ENCODE measurements at places on chromosomes 4 and X.

DNA sequence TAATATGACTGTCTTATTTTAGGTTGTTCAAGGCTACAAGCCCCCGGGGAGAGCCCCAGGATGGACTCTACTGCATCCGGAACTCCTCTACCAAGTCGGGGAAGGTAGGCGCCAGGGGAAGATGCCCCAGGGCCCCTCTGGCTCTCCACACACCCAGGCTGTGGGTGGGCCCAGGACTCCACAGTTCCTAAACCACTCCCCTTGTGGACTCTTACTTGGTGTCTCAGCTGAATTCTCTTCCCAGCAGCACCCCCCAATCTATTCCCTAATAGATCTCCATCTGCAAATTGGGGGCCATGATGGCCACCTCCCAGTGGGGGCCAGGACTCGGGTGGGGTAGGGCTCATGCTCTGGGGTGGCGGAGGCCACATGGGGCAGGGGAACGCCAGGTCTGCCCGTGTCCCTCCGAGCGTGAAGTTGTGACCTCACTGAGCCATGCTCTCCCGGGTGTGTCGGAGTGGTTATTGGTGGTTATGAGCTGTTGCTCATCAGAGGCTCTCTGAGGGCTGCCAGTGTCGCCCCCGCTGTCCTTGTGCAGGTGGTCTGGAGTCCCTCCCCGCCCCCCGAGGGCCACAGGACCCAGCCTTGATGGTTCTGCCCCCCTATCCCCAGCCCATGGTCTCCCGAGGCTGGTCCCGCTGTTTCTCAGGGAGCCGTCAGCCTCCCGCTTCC, 11.2 kb upstream of the ADD1 start:
- no peak for DNase-seq

- DNase-seq, result no peak
Measured at GRCh38 chr4:142402156-142402555, 443.9 kb downstream of the INPP4B start.

GRCh38 chrX:150185766-150186165, 177.4 kb upstream of the MAMLD1 start:
- no peak for DNase-seq

GRCh38 chrX:117570160-117570559, 546.5 kb downstream of the KLHL13 start:
- DNase-seq, result no peak

DNA sequence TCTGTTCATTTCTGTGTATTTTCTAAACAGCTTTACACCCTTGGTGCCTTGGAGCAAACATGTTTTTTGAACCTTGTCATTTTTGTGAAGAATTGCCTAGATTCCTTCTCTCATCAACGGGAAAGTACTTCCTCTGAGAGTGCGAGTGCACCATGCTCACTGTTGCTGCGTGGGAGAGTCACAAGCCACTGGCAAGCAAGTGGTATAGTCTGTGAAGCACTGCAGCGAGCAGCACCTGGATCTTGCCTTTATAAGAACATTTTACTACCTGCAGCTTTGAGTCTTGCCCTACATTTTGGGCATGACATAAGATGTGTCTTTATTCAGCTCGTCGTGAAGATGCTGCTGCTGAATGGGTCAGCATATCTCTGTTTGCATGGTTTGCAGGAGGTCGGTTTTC, 44.9 kb downstream of the HADH start:
- DNase-seq, result no peak

DNA sequence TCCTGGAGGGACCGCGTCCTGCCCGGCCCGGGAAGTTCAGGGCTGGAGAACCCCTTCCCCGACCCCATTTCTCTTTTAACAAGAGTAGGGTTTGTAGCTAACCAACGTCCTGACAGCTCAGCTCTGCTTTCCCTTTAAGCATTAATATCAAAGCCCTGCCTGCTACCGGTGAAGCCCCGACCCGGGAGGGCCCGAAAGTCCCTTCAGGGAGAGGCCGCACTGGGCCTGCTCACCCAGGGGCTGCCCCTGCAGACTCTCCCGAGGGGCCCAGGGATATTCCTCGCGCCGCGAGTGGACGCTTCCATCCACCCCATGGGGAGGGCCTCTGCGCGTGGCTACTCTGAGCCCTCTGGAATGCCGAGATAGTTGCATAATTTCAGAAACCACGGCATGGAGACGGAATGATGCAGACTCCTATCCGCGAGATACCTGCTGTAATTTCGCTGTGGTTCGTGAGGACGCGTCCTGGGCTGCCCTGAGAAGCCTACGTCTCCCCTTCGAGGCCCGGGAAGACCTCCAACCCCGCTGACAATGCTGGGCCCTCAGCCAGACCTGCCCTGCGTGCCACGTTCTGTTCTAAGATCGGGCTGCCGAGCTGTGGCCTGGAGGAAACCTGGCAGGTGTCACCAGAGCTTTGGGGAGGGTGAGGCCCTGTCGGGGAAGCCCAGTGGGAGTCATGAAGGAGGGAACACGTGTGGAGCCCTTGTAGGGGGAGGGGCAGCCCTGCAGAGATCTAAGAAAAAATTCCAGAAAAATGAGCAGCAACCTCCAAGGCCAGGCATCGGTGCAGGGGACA, 999 bp upstream of the CTBP1 start:
- no peak for DNase-seq

DNA sequence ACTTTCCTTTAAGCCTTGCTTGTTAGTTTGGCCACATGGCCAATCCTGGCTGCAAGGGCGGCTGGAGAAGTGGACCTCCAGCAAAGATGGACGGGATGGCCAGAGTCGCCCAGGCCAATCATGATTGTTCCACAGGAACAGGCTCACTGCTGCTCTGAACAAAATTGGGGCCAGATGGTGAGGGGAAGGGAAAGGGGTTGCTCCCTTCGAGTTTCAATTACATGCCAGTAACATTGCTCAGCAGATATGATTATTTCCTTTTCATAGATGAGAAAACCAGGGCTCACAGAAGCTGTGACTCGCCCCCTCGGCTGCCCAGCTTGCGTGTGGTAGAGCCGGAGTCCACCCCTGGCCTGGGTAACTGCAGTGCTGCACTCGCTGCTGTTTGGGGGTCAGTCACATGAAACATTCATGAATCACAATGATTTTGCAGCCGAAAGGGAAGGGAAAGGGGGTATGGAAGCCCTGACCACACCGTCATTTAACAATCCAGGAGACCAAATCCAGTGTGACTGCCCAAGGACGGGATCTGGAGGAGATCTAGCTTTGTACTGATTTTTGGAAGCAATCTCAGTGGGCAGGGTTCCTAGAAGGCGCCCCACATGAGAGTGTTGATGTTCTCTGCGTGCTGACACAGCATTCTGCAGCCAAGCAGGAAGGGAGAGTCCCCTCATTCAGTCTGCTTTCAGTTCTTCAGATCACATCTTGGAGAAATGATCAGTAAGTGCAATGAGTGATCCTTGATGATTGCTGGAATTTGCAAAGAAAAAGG, 77.3 kb upstream of the MSX1 start:
- no peak for DNase-seq

- DNase-seq, result no peak
Measured at GRCh38 chrX:147899379-147900114, 12.2 kb upstream of the FMR1 start.

DNA sequence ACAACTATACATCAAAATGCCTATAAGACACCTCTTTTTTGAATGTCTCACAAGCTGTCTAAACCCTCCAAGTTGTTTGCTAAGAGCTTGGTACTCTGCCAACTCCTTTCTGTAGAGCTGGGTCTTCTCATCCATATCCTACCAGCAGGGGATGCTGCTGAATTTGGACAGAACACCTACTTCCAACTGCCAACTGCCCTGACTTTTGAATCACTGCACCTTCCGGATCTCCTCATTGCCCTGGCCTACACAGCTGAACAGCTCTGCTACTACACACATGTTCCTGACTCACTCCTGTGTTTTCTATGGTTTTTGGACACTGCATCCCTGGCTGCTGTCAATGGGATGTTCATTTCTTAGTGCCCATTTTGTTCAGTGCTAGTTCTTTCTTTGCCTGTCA, 18.7 kb downstream of the FAM184B start:
- DNase-seq, result no peak

- DNase-seq, result no peak
Measured at GRCh38 chr4:86641516-86642090, 47.5 kb downstream of the PTPN13 start.

GRCh38 chr4:112531146-112531545, 15.2 kb upstream of the NEUROG2 start:
- no peak for DNase-seq

GRCh38 chr4:112766422-112766821, 129.5 kb downstream of the LARP7 start:
- no peak for DNase-seq

DNA sequence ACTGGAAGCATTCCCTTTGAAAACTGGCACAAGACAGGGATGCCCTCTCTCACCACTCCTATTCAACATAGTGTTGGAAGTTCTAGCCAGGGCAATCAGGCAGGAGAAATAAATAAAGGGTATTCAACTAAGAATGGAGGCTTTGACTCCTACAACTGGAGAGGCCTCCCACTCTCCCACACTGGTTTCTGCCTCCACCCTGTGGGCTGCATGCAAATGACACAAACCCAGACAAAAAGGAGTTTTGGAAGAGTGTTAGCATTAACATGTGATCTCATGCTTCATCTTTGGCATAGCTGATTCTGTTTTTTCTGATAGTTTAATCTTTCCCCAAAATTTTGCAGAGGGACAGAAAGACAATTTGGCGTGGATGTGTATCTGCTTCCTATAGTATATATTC, 80.8 kb upstream of the IQCM start:
- DNase-seq, result no peak

DNA sequence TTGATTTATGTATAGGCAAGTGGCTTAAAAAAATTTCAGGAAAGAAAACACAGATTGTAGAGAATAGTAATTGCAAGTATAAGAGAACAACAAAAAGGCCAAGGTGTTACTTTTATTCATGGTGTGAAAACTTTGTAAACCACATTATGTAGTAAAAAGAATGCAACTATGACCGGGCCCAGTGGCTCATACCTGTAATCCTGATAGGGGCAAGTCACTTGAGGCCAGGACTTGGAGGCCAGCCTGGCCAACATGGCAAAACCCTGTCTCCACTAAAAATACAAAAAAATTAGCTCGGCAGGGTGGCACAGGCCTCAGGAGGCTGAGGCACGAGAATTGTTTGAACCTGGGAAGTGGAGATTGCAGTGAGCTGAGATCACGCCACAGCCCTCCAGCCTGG, 131.7 kb downstream of the DCK start:
- DNase-seq, result no peak

- DNase-seq, result no peak
Measured at GRCh38 chr4:15410750-15411149, 17.1 kb upstream of the C1QTNF7 start.

DNA sequence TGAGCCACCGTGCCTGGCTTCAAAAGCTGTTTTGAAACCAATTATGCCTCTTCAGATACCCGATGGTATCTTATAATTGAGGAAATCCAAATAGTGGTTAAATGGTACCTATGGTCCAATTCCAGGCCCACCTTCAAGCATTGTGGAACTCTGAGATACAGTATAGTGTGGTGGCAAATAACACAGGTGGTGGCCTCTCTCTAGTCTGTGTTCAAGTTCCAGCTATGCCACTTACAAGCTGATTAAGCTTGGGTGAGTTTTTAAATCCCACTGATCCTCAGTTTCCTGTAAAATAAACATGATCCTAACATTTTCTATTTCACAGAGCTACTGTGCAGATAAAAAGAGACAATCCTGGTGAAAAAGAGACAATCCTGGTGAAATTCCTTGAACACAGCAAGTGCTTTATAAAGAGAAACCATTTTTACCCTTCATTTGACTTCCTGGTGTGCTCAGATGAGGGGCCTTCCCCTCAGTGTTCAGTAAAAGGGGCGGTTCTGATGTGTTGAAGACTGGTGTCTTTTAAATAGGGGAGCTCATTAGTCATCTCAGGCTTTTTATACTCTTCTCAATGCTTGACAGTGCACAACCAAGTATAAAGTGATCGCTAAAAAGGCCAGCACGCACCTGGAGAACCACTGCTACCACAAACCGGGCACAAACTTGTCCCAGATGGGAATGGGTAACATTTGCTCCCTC, 30.8 kb upstream of the CD40LG start:
- no peak for DNase-seq

GRCh38 chrX:44234116-44234515, 109.4 kb downstream of the EFHC2 start:
- no peak for DNase-seq

- DNase-seq, result no peak
Measured at GRCh38 chr4:107988763-107989035, 990 bp upstream of the HADH start.

- no peak for DNase-seq
Measured at GRCh38 chrX:13380211-13380610, 60.4 kb upstream of the ATXN3L start.

- DNase-seq, result no peak
Measured at GRCh38 chr4:453267-453666, 45.7 kb downstream of the ZNF721 start.

GRCh38 chr4:187780070-187780469, 215.5 kb upstream of the ZFP42 start:
- DNase-seq, result no peak

GRCh38 chrX:120120223-120120622, 4.5 kb upstream of the RHOXF1 start:
- no peak for DNase-seq

- DNase-seq, result no peak
Measured at GRCh38 chr4:146222313-146222712, 8.0 kb downstream of the REELD1 start.

GRCh38 chr4:33395731-33396485, 2675.7 kb downstream of the PCDH7 start:
- no peak for DNase-seq

- no peak for DNase-seq
Measured at GRCh38 chrX:123801901-123802300, 58.0 kb upstream of the XIAP start.

DNA sequence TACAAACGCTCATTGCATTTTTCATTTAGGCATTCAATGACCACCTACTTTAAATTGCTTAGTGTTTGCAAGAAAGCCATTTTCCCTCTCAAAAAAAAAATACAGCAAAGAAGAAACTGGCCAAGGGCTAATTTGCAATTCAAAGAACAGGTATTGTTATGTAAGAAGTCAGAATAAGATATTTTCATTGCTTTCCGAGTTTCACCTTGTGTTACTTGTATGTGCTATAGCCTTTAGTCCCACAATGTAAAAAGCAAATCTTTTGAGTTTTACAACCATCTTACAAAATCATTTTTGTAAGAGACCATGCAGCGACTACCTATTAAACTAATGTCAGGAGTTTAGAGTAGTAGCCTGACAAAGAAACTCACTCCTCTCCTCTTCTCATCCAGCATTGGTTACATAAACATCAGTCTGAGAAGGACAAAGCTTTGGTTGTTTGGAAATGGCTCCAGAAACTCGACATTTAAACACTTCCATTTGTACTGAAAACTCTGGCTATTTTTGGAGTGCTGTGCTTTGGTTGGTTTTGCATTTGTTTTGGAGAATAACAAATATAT, 15.3 kb downstream of the TENM3 start:
- DNase-seq, result no peak
